Kidney (tissue), 22 donors: ENCODE measurements at places on chromosomes 3 and 15. TPM values are rescaled to one million over a fixed set of nuclear protein-coding genes. Genes with fewer than 3 reads are reported as not detected.

- DNase-seq = no peak
Observed at GRCh38 chr15:71337197-71337845, 222.1 kb downstream of the THSD4 start.

DNA sequence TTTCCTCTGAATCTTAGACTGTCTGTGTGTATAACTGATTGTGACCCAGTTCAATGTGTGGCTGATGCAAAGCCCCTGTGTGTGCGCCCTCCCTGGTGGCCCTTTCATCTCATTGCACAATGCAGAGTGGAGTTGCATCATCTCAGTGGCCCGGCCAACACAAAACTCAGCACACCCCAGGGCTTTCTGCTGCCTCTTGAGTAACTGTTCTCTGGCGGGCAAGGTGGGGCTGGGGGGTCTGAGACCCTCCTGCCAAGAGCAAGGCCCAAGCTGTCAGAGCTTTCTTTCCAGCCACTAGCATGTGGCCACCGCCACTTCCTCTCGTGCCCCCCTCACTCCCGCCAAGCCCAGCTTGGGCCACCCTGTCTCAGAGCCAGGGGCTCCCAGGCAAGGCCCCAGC is 80.7 kb upstream of the ALDH1L1 start:
- DNase-seq = peak; percentile 28

DNA sequence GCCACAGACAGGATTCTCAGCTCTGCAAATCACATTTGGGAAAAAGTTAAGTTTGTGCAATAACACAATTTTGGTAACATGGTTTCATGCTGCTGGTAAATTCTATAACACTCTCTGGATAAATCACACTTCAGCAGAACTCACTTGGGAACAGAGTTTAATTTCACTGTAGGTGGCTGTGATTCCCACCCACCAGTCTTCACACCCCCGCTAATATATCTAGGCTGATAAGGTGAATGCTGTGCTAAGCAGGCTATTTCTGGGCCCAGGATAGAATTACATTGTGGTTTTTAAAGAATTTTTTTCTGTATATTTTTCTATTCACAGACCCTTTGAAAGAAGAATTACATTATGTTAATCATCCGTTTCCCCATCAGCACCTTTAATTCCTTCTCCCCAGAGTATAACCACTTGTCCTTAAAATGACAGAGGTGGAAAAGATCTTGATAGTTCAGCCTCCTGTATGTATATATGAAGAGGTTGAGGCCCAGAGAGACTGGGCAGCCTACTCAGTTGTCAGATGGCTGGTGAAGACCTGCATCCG is 22.9 kb downstream of the MAP2K1 start:
- DNase-seq = no peak

GRCh38 chr3:116238846-116239565 is 206.3 kb downstream of the LSAMP start:
- DNase-seq = no peak

GRCh38 chr15:40873694-40874561 is at the start of gene RHOV:
Gene RHOV (minus strand): TSS chr15:40874234. CDS start chr15:40874139, 95 bp downstream.
- peak; percentile 87 for DNase-seq

DNA sequence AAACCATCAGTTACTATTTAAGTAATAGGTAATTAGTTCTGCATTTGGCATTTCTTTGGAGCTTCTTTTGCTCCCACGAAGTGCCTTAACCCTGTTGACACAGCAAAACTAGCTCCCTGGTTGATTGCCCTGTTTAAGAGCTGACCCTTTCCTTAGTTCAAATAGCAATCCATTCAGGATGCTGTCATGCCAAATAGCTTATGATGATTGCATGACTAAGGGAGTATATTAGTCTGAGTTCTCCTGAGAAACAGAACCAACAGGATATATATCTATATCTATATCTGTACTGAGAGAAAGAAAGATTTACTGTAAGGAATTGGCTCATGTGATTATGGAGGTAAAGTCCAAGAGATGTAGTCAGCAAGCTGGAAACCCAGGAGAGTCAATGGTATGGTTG is 50.3 kb upstream of the SPRED1 start:
- DNase-seq = peak; percentile 8

DNA sequence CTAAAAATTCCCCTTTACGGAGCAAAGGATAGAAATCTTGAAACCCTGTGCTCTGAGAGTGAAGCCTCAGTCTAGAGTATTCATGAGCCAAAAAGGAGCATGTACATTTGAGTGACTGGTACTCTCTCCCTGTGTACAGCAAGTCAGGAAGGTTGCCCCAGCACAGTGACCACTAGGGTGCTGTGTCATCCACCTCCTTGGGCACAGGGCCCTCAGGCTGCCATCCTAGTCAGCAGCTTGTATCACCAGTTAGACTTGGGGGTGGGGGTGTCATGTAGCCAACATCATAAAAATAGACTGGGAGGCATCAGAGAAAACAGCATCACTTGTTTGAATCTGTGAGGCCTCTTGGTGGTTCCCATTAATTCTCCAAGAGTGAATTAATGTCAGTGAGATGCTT is 12.0 kb downstream of the NME9 start:
- no peak for DNase-seq

DNA sequence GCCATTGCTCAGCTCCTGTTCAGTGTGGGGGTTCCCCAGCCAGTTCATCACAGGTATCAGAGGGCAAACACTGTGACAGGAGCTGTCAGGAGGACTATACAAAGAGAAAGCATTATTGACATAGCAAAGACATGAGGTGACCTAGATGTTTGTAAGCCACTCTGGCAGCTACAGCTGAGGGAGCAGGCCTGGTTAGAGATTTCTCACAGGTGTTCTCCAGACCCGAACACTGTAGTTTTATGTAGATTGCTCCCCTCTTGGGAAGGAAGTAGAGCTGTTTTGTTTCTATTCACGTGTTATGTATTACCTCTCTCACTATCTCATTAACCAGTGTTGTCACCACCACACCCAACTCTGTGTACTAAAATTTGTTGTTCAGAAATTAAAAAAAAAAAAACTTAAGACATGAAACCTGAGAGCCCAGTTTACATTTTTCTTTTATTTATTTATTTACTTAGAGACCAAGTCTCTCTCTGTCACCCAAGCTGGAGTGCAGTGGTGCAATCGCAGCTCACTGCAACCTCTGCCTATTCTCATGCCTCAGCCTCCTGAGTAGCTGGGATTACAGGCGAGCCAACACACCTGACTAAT is 123.7 kb downstream of the RBPMS2 start:
- peak; percentile 64 for DNase-seq

DNA sequence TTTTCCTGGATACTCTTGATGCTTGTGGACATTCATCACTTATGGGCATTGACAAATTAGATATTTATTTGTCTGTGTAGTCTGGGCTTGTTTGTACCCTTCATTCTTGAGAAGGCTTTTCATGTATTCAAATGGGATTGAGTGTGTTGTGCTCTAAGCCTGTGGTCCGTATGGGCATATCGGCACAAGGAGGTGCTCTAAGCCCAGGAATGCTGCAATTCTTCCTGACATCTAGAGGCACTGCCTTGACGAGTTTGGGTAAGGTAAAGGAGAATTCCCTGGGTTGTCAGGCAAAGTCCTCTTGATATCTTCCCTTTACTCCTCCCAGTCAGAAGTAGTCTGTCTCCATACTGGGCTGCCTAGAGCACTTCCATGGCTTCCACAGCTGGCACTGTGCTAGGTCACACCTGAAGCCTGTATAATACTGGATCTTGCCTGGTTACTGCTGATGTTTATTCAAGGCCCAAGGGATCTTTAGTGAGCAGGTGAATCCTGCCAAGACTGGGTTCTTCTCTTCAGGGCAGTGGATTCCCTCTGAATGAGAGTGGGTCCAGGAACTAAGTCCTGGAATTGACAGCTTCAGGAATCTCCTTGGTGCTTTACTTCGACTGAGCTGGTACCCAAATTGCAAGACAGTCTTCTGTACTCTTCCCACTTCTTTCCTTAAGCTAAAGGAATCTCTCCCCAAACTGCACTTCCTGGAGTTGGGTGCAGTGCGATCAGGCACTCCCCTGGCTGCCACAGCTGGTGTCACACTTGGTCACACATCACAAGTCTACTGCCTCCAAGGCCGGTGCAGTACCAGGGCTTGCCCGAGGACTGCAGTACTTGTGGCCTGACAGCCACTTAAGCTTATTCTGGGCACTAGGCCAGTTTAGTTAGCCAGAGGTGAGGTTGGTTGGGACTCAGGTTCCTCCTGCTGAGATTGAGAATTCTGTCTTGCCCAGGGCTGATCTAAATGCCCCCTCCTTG is 46.0 kb downstream of the GALK2 start:
- peak; percentile 68 for DNase-seq

DNA sequence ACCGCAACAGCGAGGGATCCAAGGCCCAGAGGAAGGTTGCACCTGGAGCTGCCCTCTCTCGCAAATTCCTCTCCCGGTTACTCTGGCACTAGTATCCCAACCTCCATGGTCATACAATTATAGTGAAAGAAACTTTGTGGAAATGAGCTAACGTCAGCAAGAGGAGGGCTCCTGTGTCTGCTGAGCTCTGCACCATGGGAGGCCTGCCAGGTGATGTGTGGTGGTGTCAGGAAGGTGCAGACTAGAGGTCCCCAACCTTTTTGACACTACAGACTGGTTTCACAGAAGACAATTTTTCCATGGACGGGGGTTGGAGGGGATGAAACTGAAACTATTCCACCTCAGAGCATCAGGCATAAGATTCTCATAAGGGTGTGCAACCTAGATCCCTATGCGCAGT is 13.2 kb upstream of the IQCF6 start:
- no peak for DNase-seq

DNA sequence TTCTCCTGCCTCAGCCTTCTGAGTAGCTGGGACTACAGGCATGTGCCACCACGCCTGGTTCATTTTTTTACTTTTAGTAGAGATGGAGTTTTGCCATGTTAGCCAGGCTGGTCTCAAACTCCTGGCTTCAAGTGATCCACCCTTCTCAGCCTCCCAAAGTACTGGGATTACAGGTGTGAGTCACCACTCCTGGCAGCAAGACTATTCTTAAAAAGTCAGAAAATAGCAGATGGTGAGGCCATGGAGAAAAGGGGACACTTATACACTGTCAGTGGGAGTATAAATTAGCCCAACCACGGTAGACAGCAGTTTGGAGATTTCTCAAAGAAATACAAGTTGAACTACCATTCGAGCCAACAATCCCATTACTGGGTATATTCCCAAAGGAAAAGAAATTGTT is 603.3 kb upstream of the TBL1XR1 start:
- no peak for DNase-seq

GRCh38 chr3:129282727-129283327 is 4.2 kb downstream of the HMCES start:
- DNase-seq = no peak

DNA sequence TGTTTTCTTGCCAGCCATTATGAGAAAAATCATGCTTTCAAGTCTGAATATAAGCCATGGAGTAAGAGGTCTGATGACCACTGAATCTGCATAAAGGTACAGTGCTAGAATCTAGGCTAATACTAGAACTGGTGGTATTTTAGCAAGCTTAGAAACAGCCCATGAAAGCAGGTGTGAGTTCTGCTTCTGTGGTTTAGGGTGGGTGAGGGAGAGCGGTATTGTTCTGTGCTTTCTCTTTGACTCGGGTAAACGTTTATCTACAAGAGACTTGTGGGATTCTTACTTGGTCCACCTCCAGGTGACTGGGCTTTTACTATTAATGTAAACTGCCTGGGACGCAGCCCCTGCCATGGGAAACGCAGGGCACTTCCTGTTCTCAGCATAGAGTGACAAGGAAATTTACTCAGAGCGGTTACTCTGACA is 55.2 kb downstream of the PGPEP1L start:
- DNase-seq = no peak

- DNase-seq = no peak
Observed at GRCh38 chr3:38556640-38557358, 60.7 kb downstream of the EXOG start.

GRCh38 chr3:32404714-32405113 is 13.1 kb downstream of the CMTM7 start:
- DNase-seq = no peak

DNA sequence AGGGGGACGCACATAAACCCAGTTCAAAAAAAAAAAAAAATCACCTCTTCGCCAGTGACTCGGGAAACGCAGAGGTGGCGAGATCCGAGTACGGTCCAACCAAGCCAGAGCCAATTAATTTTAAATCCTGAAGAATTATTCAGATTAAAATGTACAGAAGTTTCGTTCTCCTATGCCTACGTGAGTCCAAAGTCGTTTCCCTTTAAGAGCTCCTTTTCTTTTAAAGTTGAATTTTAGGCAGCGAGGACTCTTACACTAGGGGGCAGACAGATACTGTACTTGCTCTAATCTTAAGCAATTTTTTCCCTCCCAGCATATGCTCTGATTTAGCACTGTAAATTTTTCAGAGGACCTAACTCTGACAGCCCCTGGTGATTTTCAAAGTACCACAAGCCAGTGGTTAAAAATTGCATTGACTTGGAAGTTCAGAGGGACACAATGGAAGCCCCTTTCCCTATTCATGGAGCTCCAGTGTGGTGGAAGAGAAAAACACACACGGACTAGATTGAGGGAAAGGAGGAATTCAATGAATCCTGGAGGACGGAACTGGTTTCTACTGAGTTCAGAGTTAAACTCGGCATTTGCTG is 3.3 kb upstream of the NR2F2 start:
- DNase-seq = peak; percentile 75

- DNase-seq = no peak
Observed at GRCh38 chr3:182636646-182637045, 156.7 kb upstream of the ATP11B start.

SLC2A2 gene
- total RNA-seq = 12.6 TPM

TTC23 gene
- 23.6 TPM for total RNA-seq

NPAP1 gene
- total RNA-seq = 0.19 TPM

PIERCE2 gene
- total RNA-seq = 2.7 TPM

UACA gene
- total RNA-seq = 92.7 TPM

CACNA1D gene
- 35.7 TPM for total RNA-seq

GP9 gene
- not detected for total RNA-seq

RBP2 gene
- total RNA-seq = not detected

CCDC39 gene
- 0.60 TPM for total RNA-seq

GOLGA8T gene
- not detected for total RNA-seq

FRMD4B gene
- total RNA-seq = 50.5 TPM

HTR3E gene
- not detected for total RNA-seq

RPL39L gene
- total RNA-seq = 5.7 TPM
